ENCODE measurements at places on chromosomes 16 and 17.
A peak's percentile ranks its signal among the peaks of the same experiment; 100 is the strongest.

GRCh38 chr16:85948138-85948509 lies 49.2 kb downstream of the IRF8 start:
- DNase-seq = no peak

- DNase-seq = no peak
Measured at GRCh38 chr17:54780238-54780637, 120.4 kb upstream of the TOM1L1 start.

GRCh38 chr17:81511554-81511803 lies 1.1 kb downstream of the ACTG1 start:
- DNase-seq = no peak

- no peak for DNase-seq
Measured at GRCh38 chr16:35552763-35553162, 2093.4 kb downstream of the TP53TG3F start.

DNA sequence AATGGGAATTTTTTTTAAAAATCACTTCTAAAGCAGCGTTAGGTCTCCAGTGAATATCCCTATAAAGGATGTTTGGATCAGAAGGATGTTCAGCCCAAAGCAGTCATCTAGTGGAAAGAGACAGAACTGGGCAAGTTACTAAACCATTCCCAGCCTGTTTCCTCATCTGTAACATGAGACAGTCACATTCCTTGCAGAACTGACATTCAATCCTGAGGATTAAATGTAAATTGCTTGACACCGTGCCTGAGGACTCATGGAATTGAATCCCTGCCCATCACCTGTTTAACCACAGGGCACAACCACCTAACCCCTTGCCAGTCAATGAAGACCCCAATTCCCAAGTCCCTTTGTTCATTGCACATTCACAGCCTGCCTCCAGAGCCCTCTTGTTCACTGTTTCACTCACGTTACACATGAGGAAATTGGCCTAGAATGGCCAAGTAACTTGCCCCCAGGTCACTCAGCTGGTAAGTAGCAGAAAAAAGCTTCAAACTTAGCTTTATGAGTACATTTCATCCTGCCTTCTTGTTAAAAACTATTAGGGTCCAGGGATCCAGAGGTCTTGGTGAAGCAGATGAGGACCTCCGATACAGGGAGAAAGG lies 1.4 kb downstream of the CMTM2 start:
- DNase-seq = peak; percentile 77

All from fibroblast of skin of right biceps (primary cell).